Activated naive CD4-positive, alpha-beta T cell (primary cell): ENCODE measurements at places on chromosomes 12 and 14.

DNA sequence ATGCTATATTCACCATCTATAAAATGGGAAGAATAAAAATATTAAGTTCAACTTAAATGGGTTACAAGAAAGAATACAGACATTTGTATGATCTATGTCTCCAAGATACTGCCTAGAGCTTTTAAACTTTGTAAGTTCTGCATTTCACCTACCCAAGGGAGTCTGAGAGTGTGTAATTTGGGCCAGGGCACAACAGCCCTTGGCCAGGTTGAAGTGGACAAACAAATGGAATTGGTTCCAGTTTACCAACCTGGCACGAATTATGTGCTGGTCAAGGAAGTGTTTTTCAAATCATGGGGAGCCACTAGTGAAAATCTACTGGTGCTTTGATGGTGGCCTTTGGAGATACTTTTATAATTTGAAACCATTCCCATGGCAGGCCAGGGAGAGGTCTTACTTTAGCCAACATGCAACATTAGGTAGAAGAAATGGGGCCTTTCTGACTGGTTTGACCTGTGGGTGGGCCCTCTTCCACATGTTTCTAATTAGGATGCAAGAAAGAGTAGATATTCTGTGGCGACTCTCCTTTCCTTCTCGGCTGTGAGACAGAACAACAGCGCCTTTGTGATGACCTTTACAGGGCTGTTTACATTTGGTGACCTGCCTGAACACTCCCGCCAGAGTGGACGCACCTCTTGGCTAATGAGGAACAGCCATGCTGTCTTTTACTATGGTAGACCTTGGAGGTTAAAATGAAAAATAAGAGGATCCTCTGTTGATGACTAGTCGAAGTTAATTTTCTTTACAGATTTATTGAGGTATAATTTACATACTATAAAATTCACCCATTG lies 476.6 kb downstream of the ZFP36L1 start:
- DNase-seq, result no peak

DNA sequence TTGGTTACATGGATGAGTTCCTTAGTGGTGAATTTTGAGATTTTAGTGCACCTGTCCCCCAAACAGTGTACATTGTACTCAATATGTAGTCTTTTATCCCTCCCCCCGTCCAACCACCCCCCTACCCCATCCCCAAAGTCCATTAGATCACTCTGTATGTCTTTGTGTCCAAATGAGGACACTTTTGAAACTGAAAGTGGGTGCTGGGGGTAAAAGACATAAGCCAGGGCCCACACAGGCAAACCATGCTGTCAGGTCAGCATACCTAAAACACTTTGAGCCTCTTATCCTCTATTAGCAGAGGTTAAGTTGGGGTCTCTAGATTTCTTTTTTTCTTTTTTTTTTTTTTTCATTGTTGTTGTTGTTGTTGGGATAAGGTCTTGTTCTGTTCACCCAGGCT lies 31.3 kb upstream of the KICS2 start:
- no peak for DNase-seq

GRCh38 chr14:67502867-67503266 lies 14.3 kb upstream of the TMEM229B start:
- DNase-seq, result no peak

- no peak for DNase-seq
These were observed 14.0 kb downstream of the TMEM30B start for GRCh38 chr14:61266891-61267740.

- no peak for DNase-seq
These were observed 116.1 kb downstream of the SCARB1 start for GRCh38 chr12:124747426-124748161.

GRCh38 chr14:73293782-73294781 lies 56.8 kb downstream of the PAPLN start:
- DNase-seq, result no peak
